ENCODE measurements at places on chromosomes 5 and 9.

- DNase-seq, result peak; percentile 97
Measured at GRCh38 chr5:107466233-107466769, 204.4 kb downstream of the EFNA5 start.

DNA sequence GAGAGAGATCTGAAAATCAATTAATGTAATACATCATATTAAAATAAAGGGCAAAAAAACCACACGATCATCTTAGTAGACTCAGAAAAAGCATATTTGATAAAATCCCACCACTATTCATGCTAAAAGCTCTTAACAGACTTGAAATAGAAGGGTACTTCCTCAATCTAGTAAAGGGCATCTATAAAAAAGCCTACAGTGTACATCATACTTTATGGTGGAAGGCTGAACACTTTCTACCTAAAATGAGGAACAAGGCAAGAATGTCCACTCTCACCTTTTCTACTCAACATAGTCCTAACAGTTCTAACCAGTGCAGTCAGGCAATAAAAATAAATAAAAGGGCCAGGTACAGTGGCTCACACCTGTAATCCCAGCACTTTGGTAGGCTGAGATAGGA lies 38.9 kb downstream of the POLK start:
- no peak for DNase-seq

DNA sequence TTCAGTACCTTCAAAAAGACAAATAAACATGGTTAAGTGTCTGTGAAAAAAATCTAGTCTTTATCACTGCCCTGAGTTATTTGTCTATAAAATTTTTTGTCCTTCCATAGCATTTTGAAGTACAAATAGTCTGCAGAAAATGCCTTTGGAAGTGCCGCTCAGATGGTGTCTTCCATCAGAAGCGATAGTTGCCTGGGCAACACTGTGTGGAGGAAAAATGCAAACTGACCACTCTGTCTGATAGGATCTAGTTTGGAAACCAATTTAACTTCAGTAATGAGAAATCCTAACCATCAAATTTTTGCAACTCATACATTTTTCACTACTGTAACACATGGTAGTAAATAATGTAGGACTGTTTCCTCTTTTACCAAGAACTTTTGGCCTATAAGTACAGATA lies 449.9 kb downstream of the PRELID2 start:
- DNase-seq, result no peak

DNA sequence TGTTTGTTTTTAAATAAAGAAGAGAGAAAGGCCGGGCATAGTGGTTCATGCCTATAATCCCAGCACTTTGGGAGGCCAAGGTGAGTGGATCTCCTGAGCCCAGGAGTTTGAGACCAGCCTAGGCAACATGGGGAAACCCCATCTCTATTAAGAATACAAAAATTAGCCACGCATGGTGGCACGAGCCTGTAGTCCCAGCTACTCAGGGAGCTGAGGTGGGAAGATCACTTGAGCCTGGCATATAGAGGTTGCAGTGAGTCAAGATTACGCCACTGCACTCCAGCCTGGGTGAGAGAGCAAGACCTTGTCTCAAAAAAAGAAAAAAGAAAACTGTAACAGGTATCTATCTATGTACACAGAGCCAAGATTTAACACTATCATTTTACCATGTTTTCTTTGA lies 34.2 kb upstream of the CDC42SE2 start:
- no peak for DNase-seq

GRCh38 chr9:82412586-82413305 lies 424.2 kb downstream of the SPATA31D1 start:
- DNase-seq, result no peak
